GM10248 (cell line): ENCODE measurements at places on chromosomes 5 and 9.

DNA sequence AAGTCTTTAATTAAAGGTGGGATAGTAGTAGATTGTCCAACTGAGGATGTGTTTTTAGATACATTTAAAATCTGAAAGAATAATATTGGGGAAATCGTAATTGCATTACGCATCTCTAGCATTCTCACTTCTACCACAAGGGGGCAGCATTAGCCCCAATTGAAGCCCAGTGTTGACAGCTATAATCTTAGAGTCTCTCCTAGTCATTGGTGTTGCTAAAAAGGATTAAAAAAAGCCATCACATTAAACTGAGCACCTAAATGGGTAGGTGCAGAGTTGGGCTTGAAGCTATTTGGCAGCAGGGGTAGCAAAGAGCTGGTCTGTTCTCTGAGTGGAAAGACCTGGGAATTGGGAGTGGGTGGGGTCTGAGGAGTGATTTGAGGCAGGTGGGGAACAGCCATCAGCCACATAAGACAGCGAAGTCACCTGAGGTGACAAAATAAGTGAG lies 177.2 kb downstream of the OSTF1 start:
- DNase-seq = peak; percentile 41

GRCh38 chr5:135976216-135976615 lies 21.4 kb upstream of the LECT2 start:
- no peak for DNase-seq

GRCh38 chr5:181198905-181199519 lies 6.0 kb downstream of the TRIM7 start:
- peak; percentile 71 for DNase-seq

- DNase-seq = no peak
These were observed 6.2 kb upstream of the SPINK4 start for GRCh38 chr9:33233626-33234342.

DNA sequence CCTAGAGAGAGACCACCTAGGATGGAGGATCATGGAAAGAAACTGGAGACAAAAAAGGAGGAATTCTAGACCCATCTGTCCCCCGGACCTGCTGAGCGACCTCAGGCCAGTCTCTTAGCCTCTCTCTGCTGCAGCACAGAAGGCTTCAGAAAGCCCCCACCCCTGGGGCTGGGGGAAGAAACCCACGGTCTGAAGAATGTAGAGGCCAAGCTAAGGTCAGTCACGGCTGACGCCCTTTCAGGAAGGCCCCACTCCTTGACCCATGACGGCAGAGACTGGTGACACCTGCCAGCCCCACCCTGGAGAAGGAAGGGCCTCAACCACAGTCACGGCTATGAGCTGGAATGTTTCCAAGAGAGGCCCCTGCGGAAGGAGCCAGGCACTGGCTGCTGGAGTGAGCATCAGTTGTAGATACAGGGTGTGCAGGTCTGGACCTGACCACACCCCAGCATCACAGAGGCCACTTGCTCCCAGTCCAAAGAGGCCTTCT lies 120.5 kb upstream of the BOD1 start:
- DNase-seq = peak; percentile 80

GRCh38 chr5:52994266-52994665 lies 5.1 kb downstream of the ITGA2 start:
- DNase-seq = no peak

- no peak for DNase-seq
These were observed 18.5 kb downstream of the CD274 start for GRCh38 chr9:5468850-5469249.

GRCh38 chr5:170655920-170656319 lies 127.6 kb upstream of the GABRP start:
- DNase-seq = no peak

GRCh38 chr9:110543631-110544051 lies 35.9 kb downstream of the SVEP1 start:
- DNase-seq = no peak

DNA sequence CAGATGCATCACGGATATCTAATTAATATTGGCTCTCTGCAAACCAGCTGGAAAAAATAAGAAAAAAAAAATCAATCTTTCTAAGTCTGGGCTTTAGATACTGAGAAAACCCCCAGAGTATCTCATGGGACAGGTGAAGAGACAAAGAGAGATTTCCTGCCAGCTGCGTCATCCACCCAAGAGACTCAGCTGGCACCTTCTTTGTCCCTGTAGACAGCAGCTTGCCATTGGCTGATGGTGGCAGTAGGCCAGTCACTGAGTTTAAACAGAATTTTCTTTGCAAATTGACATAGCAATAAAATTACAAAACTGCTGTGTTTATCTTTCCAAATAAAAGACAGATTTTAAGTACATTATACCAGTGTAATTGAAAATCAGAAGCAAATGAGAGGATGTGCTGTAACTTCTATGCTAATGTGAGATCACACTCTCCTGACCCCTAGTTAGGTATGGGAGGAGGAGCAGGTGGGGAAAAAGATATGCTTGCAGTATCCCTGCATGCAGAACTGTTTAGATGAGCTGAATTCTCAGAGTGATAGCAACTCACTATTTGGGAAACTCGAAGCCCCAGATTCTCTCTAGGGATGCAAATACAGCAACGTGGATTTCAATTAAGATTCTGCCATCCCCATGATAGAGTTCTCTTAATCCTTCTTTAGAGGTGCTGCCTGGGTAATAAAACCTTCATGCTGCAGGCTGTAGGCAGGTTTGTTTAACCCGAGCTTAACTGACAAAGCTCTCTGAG lies 72.2 kb downstream of the NMUR2 start:
- DNase-seq = no peak

DNA sequence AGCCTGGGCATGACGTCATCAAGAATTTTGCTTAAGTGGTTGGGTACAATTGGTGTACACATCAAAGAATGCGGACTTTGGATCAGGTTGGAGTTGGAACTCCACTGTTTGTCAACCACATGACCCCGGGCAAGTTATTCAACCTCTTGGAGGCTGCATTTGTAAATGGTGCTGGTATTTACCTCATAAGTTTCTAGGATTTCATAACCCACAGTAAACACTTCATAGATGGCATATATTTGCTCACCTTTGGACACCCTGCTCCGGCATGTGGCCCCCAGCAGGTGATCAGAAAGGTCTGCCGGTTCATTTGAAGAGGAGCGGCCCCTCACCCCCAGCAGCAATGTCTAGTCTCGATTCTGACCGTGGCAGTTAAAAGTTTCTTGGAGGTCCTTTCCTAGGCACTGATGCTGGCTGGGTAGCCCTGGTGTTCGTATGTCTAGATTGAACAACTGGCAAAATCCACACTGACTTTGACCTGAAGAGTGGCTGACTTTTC lies 60.6 kb downstream of the IL6ST start:
- DNase-seq = no peak

DNA sequence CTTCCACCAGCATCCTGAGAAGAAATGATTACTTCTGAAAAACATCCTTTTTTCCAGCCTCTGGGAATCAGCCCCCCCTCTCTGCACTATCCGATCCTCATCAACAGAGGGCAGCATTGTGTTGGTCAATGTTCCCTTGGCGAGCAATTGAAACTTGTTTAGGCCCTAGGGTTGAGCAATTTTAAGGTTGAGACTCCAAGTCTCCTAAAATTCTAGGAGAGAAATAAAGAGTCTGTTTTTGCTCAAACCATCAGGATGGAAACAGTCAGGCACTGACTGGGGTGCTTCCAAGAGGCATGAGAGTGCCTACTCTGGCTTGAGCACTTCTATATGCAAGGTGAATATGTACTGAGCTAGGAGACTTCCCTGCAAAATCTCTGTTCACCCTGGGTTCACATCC lies 12.4 kb upstream of the CYFIP2 start:
- peak; percentile 59 for DNase-seq

- DNase-seq = no peak
These were observed 14.3 kb downstream of the DOLPP1 start for GRCh38 chr9:129095170-129095667.

GRCh38 chr5:174945853-174946252 lies 221.5 kb downstream of the MSX2 start:
- DNase-seq = no peak

- DNase-seq = no peak
These were observed 1.4 kb upstream of the CEL start for GRCh38 chr9:133060417-133060841.

DNA sequence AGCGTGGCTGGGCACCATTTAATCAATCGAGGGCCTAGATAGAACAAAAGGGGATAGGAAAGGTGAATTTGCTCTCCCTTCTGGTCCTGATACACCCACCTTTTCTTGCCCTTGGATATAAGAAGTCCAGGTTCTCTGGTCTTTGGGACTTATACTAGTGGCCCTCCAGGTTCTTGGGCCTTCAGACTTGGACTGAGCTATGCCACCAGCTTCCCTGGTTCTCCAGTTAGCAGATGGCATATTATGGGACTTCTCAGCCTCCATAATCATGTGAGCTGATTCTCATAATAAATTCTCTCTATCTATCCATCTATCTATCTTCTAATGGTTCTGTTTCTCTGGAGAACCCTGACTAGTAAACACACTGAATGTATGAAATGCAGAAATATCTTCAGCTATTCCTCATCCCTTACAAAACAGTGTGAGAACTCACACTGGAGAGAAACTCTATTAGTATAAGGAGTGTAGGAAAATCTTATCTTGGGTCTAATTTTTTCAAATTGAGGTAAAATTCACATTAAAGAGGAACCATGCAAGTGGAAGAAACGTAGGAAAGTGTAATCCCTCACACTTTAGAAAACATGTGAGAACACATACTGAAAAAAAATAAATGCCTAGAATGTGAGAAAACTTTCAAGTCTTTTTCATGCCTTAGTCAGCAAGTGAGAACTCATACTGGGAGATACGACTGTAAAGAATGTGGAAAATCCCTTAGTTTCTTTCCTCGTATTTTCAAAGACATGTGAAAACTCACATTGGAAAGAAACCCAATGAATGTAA lies 15.5 kb downstream of the PCDHB15 start:
- DNase-seq = no peak

DNA sequence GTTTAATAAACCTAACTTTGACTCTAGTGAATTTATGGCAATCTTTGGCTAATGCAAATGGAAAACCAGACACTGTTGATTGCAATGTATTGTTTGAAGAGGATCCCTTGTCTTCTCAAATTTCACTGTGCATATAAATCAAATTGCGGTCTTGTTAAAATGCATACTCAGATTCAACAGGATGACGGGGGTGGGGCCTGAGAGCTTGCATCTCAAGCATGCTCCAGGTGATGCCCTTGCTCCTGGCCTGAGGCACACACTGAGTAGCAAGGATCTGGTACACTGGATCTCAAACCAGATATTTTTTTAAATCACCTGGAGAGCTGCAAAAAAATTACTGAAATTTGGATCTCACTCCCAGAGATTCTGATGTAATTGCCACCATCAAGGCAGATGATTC lies 463.7 kb downstream of the DNAH5 start:
- no peak for DNase-seq

- DNase-seq = no peak
These were observed 815.1 kb downstream of the TLE1 start for GRCh38 chr9:80874276-80874675.

GRCh38 chr5:134968055-134968454 lies 348 bp downstream of the CATSPER3 start:
- DNase-seq = no peak
